Left ventricle myocardium inferior (tissue), 1 donor: ENCODE measurements at places on chromosomes 13 and 19. TPM values are rescaled to one million over a fixed set of nuclear protein-coding genes. Genes with fewer than 3 reads are reported as not detected.

DNA sequence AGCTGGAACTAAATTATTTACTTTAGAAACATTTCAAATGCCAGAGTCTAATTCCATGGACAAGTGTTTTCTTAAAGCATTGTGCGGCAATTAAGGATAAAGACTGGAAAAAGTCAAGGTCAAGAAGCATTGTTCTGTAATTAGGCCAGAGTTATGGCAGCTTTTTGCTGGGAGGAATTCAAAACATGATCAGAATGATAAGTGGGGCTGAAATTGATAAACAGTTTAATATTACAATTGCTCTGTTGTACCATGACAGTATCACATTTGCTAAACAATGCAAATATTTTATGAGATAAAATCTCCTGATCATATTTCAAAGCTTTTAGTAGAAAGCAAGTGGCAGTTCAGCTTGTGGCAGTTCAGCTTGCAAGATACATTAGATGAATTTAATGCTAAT lies 513.7 kb downstream of the GPC6 start:
- no peak for DNase-seq
- no peak overlapping the region for H3K4me3 ChIP-seq
- peaks cover 2% of the 10 kb centered on the region for H3K4me1 ChIP-seq
- H3K27ac ChIP-seq = no peak overlapping the region

The GSX1 gene
- total RNA-seq = not detected

DNA sequence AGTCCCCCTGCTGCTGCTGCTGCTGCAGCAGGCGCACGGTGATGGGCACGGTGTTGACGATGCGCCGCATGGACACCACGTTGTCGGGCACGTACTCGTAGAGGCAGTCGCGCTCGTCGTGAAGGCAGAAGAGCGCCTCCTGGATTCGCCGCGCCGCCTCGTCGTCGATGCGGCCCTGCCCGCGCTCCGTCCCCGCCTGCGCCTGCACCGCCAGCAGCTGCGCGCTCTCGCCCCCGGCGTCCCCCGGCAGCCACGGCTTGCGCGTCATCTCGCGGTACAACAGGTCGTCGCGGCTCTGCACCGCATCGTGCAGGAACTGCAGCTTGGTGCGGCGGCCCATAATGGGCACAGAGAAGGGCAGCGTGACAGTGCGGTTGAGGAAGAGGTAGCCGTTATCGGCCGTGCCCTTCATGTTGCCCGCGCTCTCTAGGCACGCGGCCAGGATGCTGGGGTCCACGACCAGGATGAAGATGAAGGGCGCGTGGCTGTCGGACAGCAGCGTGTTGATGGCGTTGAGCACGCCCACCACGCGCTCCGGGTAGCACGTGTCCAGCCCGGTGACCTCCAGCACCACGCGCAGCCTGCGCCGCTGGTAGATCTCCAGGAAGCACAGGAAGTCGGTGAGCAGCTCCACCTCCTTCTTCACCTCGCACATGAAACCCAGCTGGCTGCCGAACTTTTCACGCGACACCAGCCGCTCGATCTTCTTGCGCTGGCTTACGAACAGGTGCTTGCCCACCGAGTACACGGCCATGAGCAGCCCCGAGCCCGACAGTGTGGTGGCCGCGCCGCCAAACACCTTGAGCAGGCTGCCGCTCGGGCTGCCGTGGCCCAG lies 8.1 kb downstream of the NKPD1 start:
- peak; percentile 49 for DNase-seq
- H3K4me1 ChIP-seq = peaks cover 29% of the 10 kb centered on the region
- H3K4me3 ChIP-seq = peak overlapping the region; percentile 62
- H3K27me3 ChIP-seq = peaks cover 32% of the 10 kb centered on the region
- peak overlapping the region; percentile 61 for H3K27ac ChIP-seq
- no peaks in the 10 kb centered on the region for H3K36me3 ChIP-seq

DNA sequence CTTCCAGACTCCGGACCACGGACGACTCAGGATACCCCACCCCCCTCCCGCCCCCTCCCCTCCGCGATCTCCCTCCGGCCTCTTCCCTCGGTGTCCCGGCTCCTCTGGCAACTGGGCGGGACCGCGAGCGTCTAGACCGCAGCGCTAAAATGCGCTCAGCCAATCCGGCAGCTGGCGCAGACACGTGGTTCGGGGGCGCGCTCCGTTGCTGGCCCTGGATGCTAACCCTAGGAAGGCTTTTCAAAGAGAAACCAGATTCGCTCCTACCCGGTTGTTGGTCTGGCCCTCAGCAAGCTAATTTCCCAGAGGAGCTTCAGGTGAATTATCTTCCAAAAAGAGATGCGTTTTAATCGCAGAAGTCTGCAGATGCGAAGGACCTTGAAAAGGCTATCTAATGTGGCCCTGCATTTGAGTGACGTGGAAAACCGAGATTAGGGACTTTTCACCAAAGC lies at the start of gene DZIP1:
TSS of gene DZIP1 (minus strand) at position 106 of the 452 bp plus-strand sequence. CDS start 2,677 bp downstream, outside the sequence.
- H3K4me1 ChIP-seq = peaks cover 40% of the 10 kb centered on the region
- H3K36me3 ChIP-seq = no peaks in the 10 kb centered on the region
- DNase-seq = peak; percentile 81
- H3K27ac ChIP-seq = peak within 1 kb of the TSS; percentile 76
- peak within 1 kb of the TSS; percentile 78 for H3K4me3 ChIP-seq

- no peak overlapping the region for H3K4me3 ChIP-seq
- H3K4me1 ChIP-seq = no peaks in the 10 kb centered on the region
- no peak for DNase-seq
- H3K36me3 ChIP-seq = no peaks in the 10 kb centered on the region
- no peaks in the 10 kb centered on the region for H3K27me3 ChIP-seq
- H3K27ac ChIP-seq = no peak overlapping the region
Observed at GRCh38 chr13:74930402-74931165, 551.4 kb downstream of the TBC1D4 start.

DNA sequence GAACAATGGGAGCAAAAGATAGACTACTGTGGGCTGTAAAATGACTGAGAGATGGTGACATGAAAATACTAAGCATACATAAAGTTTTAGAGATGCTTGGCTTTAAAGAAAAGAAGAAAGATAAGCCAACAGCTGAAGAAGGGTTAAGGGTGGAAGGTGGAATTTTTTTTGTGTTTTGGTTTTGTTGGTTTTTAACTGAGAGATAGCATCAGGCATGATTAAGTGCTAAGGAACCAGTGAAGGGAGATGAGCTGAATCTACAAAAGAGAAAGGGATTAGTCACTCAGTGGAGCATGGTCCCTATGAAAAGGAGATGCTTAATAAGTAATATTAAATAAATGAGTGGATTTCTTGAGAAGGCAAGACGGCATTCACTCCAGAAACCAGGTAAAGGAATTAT lies 12.5 kb upstream of the TBC1D4 start:
- no peaks in the 10 kb centered on the region for H3K27me3 ChIP-seq
- H3K36me3 ChIP-seq = no peaks in the 10 kb centered on the region
- H3K4me1 ChIP-seq = no peaks in the 10 kb centered on the region
- H3K27ac ChIP-seq = no peak overlapping the region
- DNase-seq = no peak

DNA sequence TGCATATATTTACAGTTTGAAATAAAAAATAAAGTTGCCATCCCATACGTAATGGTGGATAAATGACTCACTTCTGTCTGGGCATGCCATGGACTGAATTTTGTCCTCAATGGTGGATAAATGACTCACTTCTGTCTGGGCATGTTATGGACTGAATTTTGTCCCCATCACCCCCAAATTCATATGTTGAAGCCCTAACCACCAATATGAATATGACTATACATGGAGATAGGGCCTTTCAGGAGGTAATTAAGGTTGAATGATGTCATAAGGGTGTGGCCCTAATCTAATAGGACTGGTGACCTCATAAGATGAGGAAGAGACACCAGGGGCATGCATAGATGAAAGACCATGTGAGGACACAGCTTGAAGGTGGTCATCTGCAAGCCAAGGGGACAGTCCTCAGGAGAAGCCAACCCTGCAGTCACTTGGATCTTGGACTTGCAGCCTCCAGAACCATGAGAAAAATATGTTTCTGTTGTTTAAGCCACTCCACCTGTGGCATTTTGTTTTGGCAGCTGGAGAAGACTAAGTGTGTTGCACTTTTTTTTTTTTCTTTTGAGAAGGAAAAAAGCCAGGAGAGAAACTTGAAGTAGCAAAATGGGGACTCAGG lies 41.8 kb downstream of the RFC3 start:
- no peak overlapping the region for H3K27ac ChIP-seq
- H3K36me3 ChIP-seq = no peaks in the 10 kb centered on the region
- DNase-seq = no peak
- H3K27me3 ChIP-seq = no peaks in the 10 kb centered on the region
- no peak overlapping the region for H3K4me3 ChIP-seq

GRCh38 chr13:23460921-23461320 lies 27.4 kb upstream of the SACS start:
- no peak for DNase-seq
- no peak overlapping the region for H3K27ac ChIP-seq
- H3K4me1 ChIP-seq = peaks cover 11% of the 10 kb centered on the region
- no peaks in the 10 kb centered on the region for H3K36me3 ChIP-seq
- no peak overlapping the region for H3K4me3 ChIP-seq

DNA sequence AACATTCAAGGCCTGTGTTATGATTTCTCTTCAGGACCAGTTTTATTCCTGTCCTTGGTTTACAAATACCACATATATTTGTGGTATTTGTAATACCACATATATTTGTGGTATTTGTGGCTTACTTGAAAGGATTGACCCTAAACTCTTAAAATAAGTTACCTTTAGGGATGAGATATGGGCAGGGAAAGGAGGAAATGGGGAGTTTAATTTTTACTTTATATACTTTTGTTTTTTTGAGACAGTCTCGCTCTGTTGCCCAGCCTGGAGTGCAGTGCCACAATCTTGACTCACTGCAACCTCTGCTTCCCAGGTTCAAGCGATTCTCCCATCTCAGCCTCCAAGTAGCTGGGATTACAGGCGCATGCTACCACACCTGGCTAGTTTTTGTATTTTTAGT lies 2.3 kb upstream of the TGDS start:
- no peak overlapping the region for H3K27ac ChIP-seq
- H3K4me3 ChIP-seq = no peak overlapping the region
- H3K36me3 ChIP-seq = no peaks in the 10 kb centered on the region
- peaks cover 48% of the 10 kb centered on the region for H3K4me1 ChIP-seq

The ZNF420 gene
- total RNA-seq = 9.6 TPM

The KLF2 gene
- 65.2 TPM for total RNA-seq

DNA sequence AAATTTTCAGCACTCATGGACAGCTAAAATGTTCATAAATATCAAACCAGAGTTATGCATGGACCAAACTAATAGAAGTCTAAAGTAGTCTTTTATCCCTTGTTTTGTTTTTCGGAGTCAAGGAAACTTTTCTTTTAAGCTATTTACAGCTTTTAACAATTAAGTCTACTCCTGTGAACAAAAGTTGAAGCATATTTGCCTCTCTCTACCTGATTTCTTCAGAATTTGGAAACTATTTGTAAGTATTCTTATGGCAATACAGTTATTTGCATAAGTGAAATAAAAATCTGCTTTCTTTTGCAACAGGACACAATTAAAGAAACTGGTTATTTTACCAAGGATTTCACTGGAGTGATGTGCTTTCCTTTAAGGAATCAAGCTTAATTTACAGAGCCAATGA lies 47.1 kb upstream of the ANKRD10 start:
- H3K36me3 ChIP-seq = no peaks in the 10 kb centered on the region
- H3K27me3 ChIP-seq = no peaks in the 10 kb centered on the region
- H3K4me3 ChIP-seq = no peak overlapping the region
- H3K4me1 ChIP-seq = no peaks in the 10 kb centered on the region

GRCh38 chr19:58296104-58296503 lies 9.1 kb upstream of the ERVK3-1 start:
- no peaks in the 10 kb centered on the region for H3K27me3 ChIP-seq
- no peak overlapping the region for H3K27ac ChIP-seq
- DNase-seq = no peak
- H3K36me3 ChIP-seq = peaks cover 97% of the 10 kb centered on the region
- no peak overlapping the region for H3K4me3 ChIP-seq
- H3K4me1 ChIP-seq = no peaks in the 10 kb centered on the region

The STAP2 gene
- total RNA-seq = 2.6 TPM

- no peak for DNase-seq
- H3K27ac ChIP-seq = no peak overlapping the region
- no peak overlapping the region for H3K4me3 ChIP-seq
- no peaks in the 10 kb centered on the region for H3K36me3 ChIP-seq
Observed at GRCh38 chr13:51004918-51005460, 95.4 kb downstream of the RNASEH2B start.

The C19orf85 gene
- total RNA-seq = not detected

GRCh38 chr13:75399168-75399878 lies 82.6 kb downstream of the TBC1D4 start:
- H3K27ac ChIP-seq = peak overlapping the region; percentile 49
- H3K36me3 ChIP-seq = no peaks in the 10 kb centered on the region
- no peak for DNase-seq
- no peak overlapping the region for H3K4me3 ChIP-seq

The RPL13A gene
- 1,308 TPM for total RNA-seq

DNA sequence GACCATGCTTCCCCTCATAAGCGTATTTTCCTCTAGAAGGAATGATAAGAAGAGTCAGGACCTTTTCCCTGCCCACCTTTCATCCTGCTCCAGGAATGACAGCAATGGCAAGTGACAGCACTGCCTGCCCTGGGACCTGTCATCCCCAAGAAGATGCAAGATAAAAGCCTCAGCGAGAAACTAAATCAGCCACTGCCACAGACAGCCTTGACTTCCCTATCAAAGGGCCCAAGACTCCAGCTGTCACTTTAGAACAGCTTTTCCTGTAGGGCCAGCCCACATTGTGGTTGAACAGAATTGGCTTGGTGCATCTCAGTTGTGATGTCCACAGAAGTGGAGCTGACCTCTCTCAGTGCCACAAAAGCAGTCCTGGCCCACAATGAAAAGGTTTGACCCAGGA lies 1.1 kb downstream of the RAB8A start:
- H3K27me3 ChIP-seq = no peaks in the 10 kb centered on the region
- H3K27ac ChIP-seq = peak overlapping the region; percentile 90
- H3K4me1 ChIP-seq = peaks cover 54% of the 10 kb centered on the region
- H3K36me3 ChIP-seq = no peaks in the 10 kb centered on the region
- no peak for DNase-seq

DNA sequence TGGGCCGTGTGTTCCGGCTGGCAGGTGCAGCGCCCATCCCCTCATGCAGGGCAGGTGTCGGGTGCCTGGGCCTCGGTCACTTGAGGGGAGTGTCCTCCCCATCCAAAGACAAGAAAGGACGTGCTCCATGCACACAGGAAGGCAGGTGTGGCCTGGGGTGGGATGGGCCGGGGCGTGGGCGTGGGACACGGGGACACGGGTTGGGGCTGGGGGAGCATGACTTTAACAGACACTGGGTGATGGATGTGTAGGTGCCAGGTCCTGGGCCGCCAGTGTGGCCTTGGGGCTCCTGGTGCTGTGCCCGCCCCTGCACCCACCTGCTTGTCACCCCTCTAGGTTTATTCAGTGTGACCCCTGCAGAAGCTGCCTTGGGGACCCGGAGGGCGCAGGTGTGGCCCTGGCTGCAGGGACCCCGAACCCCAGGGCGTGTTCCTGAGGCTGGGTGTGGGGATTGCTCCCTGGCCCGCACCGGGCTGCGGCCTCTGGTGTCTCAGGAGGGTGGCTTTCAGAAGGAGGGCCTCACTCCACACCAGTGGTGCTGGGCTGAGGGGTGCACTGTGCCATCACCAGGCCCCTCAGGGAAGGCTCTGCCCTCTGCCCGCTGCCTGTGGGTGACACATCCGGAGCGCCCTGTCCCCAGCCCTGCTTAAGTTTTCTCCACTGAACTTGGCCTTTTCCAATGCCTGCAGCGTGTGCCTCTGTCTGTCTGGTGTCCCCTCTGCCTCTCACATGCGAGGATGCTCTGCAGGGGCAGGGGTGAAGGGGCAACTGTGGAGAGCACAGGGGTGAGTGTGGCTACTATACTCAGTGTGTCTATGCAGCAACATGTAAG lies 5.2 kb downstream of the TMEM255B start:
- H3K27ac ChIP-seq = no peak overlapping the region
- no peak overlapping the region for H3K4me3 ChIP-seq
- no peaks in the 10 kb centered on the region for H3K36me3 ChIP-seq
- no peak for DNase-seq

The FFAR3 gene
- total RNA-seq = not detected
